Peyer's patch (tissue), 4 donors: ENCODE measurements at places on chromosomes 3 and 15. TPM values are rescaled to one million over a fixed set of nuclear protein-coding genes. Genes with fewer than 3 reads are reported as not detected.

- no peaks in the 10 kb centered on the region for H3K27me3 ChIP-seq
- H3K36me3 ChIP-seq = no peaks in the 10 kb centered on the region
- no peaks in the 10 kb centered on the region for H3K4me1 ChIP-seq
- no peak overlapping the region for H3K4me3 ChIP-seq
Observed at GRCh38 chr15:71573599-71573998, 236.8 kb upstream of the NR2E3 start.

GRCh38 chr3:127228866-127229265 is 35.9 kb downstream of the PRR23E start:
- H3K27ac ChIP-seq = no peak overlapping the region
- DNase-seq = no peak

- no peaks in the 10 kb centered on the region for H3K36me3 ChIP-seq
- H3K27ac ChIP-seq = no peak overlapping the region
- H3K4me1 ChIP-seq = no peaks in the 10 kb centered on the region
- H3K4me3 ChIP-seq = no peak overlapping the region
Observed at GRCh38 chr3:182484682-182485081, 308.6 kb upstream of the ATP11B start.

GRCh38 chr3:151827816-151828215 is 13.9 kb downstream of the AADAC start:
- H3K4me1 ChIP-seq = no peaks in the 10 kb centered on the region
- H3K27me3 ChIP-seq = no peaks in the 10 kb centered on the region
- DNase-seq = no peak
- no peaks in the 10 kb centered on the region for H3K36me3 ChIP-seq

CXCR6 gene
- total RNA-seq = 2.5 TPM

- no peak for DNase-seq
- no peak overlapping the region for H3K27ac ChIP-seq
- H3K36me3 ChIP-seq = no peaks in the 10 kb centered on the region
- no peak overlapping the region for H3K4me3 ChIP-seq
Observed at GRCh38 chr15:38541026-38541425, 23.6 kb downstream of the RASGRP1 start.

DNA sequence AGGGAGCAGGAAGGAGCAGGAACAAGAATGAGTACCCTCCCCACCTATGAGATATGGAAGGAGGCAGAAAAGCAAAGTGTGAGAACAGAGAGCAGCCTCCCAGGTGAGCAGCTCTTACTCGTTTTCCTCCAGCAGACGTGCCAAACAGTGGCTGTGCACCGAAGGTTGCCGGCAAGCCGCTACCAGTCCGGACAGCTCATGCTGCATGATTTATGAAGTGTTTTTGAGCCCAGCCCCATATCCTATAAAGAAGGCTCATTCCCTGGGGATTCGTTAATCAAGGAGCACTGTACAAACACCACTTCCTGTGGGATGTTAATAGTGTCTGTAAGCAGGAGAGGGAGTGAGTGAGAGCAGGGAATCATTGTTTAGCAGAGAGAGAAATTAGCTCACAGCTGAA is 118.3 kb upstream of the FOXB1 start:
- no peak overlapping the region for H3K4me3 ChIP-seq
- no peaks in the 10 kb centered on the region for H3K36me3 ChIP-seq
- no peak overlapping the region for H3K27ac ChIP-seq
- no peak for DNase-seq
- no peaks in the 10 kb centered on the region for H3K4me1 ChIP-seq

- H3K4me1 ChIP-seq = no peaks in the 10 kb centered on the region
- no peak for DNase-seq
- no peak overlapping the region for H3K4me3 ChIP-seq
- no peak overlapping the region for H3K27ac ChIP-seq
- no peaks in the 10 kb centered on the region for H3K36me3 ChIP-seq
- no peaks in the 10 kb centered on the region for H3K27me3 ChIP-seq
Observed at GRCh38 chr3:45657853-45658252, 31.3 kb upstream of the SACM1L start.

KBTBD13 gene
- not detected for total RNA-seq

DNA sequence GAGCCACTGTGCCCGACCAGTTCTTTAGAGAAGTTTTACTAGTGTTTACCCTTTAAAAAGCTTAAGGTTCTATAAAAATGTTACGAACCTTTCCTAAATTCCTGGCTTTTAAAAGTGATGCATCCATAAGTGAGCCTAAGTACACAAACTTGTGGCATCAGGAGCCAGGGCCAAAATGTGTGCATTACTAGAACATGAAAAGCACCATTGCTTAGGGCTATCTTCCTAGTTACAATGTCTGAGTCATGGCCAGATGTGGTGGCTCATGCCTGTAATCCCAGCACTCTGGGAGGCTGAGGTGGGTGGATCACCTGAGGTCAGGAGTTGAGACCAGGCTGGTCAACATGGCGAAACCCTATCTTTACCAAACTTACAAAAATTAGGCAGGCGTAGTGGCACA is 39.9 kb downstream of the LEO1 start:
- no peak overlapping the region for H3K27ac ChIP-seq
- H3K36me3 ChIP-seq = no peaks in the 10 kb centered on the region
- no peak for DNase-seq
- no peaks in the 10 kb centered on the region for H3K27me3 ChIP-seq

DNA sequence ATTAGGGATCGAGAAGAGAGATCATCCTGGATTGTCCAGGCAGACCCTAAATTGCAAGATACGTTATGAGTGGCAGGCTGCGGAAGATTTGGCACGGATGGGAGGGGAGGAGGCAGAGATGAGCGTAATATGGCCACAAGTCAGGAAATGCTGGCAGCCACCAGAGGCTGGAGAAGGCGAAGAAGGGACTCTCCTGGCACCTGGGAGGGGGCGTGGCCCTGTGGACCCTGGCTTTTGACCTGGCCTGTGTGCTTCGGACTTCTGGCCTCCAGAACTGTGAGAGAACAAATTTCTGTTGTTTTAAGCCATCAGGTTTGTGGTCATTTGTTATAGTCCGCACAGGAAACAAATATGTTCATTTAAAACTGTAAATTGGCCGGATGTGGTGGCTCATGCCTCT is 31.9 kb upstream of the IGF1R start:
- H3K4me3 ChIP-seq = no peak overlapping the region
- H3K27me3 ChIP-seq = no peaks in the 10 kb centered on the region
- no peaks in the 10 kb centered on the region for H3K36me3 ChIP-seq

GRCh38 chr15:78000091-78000926 is 77.2 kb downstream of the TBC1D2B start:
- H3K27me3 ChIP-seq = no peaks in the 10 kb centered on the region
- H3K36me3 ChIP-seq = peaks cover 83% of the 10 kb centered on the region
- peak; percentile 94 for DNase-seq
- no peak overlapping the region for H3K4me3 ChIP-seq
- H3K27ac ChIP-seq = no peak overlapping the region

GRCh38 chr15:61146931-61147230 is 82.2 kb downstream of the RORA start:
- no peak for DNase-seq
- H3K27me3 ChIP-seq = no peaks in the 10 kb centered on the region
- no peaks in the 10 kb centered on the region for H3K4me1 ChIP-seq
- no peak overlapping the region for H3K27ac ChIP-seq
- H3K36me3 ChIP-seq = no peaks in the 10 kb centered on the region

- H3K4me3 ChIP-seq = no peak overlapping the region
- H3K27me3 ChIP-seq = no peaks in the 10 kb centered on the region
- no peak overlapping the region for H3K27ac ChIP-seq
- no peak for DNase-seq
- no peaks in the 10 kb centered on the region for H3K4me1 ChIP-seq
Observed at GRCh38 chr15:101456057-101456739, 33.3 kb downstream of the PCSK6 start.
